ENCODE measurements at places on chromosomes 2 and 18.

- no peak for DNase-seq
Measured at GRCh38 chr2:101630224-101630949, 67.1 kb upstream of the MAP4K4 start.

DNA sequence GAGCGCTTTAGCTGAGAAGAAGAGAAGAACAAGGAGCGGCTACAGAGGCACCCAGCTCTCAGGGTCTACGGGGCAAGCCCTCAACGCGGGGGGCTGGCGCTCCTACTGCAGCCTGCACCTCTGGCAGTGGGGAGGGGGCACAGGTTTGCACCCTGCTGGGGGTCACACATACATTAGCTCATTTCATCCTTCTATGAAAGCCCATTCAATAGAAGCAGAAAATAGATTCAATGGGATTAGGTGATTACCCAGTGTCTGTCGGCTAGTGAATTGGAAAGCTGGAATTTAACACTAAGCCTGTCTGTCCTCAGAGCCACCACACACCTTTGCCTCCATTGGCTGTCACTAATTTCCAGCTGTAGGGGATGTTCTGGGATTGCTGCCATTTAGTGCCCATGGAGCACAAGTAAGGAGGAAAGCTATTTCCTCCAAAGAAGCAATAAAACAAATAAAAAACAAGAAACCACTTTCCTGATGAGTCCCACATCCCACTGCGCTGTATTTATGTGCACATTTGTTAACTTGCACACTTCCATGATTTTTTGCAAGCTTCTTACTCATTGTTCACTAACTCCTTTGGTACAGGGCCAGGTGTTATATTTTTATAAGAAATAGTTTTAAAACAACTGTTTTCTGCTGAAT, 319.6 kb upstream of the REV1 start:
- no peak for DNase-seq

DNA sequence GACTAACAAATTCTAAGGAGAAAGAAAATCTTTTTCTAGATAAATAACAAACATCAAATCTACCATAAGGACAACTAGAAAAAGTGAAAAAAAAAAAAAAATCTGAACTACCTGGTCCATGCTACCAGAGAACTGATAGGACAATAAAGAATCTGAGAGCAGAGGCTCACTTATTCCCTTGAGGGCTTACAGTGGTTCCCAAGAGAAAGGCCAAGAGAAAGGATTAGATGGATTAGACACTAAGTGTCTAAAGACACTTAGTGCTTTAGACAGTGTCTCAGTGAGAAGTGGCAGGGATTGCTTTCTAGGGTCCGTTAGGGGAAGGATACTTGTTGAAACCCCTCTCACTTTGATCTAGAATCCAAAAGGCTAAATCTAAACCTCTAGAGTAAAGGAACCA, 78.2 kb downstream of the COA5 start:
- no peak for DNase-seq

- no peak for DNase-seq
Measured at GRCh38 chr2:216603884-216604245, 29.4 kb upstream of the IGFBP2 start.

- no peak for DNase-seq
Measured at GRCh38 chr2:223918671-223919134, 26.4 kb downstream of the WDFY1 start.

DNA sequence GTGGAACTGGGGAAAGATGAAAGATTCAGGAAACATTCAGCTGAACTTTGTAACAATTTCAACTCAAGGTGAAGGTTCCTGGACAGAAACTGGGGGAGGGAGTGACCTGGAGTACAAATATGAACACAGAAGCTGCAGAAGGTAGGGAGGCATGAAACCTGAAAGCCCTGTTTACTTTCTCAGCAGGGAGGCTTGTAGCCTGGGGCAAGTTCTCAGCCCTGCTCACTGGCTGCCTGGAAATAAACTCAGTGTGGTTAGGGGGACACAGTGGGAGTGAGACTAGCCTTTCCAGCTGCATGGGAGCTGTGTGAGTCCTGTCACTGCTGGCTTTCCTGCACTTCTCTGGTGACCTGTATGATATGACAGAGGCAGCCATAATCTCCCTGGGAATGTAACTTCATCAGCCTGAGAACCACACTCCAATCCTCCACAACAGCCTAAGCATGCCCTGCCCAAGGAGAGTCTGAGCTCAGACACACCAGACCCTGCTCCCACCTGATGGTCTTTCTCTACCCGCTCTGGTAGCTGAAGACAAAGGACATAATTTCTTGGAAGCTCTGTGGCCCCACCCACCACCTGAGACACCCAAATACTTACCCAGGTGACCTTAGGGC, 77.0 kb downstream of the ZSWIM2 start:
- no peak for DNase-seq

DNA sequence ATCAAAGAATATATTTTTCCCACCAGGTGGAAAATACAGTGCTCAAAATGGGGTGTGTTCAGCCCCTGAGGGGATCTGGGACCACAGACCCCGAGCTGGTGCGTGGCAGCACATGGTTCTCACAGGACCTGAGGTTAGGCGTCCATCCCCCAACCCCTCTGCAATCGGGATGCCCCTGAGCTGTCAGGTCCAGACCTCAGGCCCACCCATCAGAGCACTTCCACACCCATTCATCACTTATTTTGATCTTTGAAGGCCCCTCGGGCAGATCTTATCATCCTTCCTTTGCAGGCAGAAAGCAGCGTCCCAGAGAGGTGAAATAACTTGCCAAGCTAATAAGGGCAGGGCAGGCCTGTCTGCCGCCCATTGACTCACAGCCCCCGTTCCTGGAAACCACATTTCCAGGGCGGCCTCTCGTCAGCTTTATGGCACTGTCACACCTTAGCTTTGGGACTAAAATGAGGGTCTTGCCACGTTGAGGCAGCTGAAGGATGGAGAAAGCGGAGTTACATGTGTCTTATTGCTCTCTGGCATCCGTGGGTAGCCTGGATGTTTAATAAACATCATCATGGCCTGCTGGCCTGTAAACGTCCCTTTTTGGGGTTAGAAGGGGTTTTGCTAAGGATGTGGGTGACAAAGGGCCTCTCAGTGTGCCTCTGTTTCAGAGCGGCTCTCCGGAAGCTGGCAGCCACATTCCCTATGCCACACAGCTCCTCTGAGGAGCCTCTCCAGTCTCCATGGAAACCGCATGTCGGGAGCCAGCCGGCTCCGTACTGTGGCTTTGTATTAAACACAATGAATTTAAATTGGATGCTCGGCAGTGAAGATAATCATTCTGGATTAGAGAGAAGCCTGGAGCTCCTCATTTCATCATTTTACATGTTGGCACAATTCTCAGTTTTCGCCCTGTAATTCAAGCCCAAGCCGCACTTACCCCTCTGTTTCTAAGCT, 58.3 kb upstream of the MAPRE3 start:
- DNase-seq, result no peak

DNA sequence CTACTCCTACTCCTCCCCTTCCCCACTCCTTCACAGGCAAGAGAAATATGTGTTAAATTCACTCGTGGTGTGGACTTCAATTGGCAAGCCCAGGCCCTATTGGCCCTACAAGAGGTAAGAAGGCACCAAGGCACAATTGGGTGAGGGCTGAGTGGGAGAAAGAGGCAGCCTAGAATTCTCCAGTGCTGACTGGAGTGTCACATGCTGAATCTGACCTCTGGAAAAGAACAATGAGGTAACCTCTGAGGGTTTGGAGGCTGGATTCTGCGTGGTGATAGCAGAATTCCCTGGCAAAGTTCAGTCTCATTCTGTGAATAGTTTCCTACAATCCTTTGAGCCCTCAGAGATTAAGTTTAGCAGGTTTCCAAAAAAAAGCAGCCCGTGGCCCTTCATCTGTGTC, 6.9 kb downstream of the CENPA start:
- DNase-seq, result no peak

GRCh38 chr2:117723888-117724434, 90.5 kb upstream of the DDX18 start:
- no peak for DNase-seq

DNA sequence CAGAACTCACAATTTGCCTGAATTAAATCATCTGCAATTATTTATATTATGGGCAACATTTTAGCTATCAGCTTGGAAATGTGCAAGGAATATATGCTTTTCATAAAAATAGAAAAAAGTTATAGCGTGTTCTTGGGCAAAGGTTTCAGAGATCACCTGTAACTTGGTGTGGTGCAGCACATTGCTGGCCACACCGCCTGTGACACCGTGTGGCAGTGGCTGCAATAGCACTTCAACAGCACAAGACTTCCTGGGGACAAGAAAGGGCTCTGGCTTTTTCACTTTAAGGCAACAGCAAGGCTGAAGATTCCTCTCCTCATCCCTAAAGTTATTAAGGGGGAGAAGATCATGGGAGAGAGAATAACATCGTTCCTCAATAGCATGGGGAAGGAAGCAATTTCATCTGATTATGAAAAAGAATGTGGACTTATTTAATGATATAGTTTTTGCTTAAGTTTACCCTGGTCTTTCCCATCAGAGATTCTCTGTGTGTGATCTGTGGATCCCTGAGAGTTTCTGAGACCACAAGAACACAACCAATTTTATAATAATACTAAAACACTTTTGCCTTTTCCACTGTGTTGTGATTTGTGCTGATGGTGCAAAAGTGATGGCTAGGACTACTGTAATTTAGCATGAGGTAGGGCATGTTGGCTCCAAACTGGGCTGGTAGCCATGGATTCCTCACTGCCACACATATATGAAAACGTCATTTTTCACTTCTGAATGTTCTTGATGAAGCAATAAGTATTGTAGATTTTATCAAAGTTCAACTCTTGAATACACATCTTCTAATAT, 15.0 kb upstream of the SERPINB3 start:
- peak; percentile 1 for DNase-seq

- no peak for DNase-seq
Measured at GRCh38 chr2:74951211-74951754, 7.2 kb upstream of the POLE4 start.

- DNase-seq, result no peak
Measured at GRCh38 chr18:61823595-61823994, 69.2 kb downstream of the RNF152 start.

GRCh38 chr2:181131584-181131983, 151.2 kb downstream of the UBE2E3 start:
- DNase-seq, result no peak

- no peak for DNase-seq
Measured at GRCh38 chr2:197386242-197386641, 48.6 kb downstream of the SF3B1 start.

DNA sequence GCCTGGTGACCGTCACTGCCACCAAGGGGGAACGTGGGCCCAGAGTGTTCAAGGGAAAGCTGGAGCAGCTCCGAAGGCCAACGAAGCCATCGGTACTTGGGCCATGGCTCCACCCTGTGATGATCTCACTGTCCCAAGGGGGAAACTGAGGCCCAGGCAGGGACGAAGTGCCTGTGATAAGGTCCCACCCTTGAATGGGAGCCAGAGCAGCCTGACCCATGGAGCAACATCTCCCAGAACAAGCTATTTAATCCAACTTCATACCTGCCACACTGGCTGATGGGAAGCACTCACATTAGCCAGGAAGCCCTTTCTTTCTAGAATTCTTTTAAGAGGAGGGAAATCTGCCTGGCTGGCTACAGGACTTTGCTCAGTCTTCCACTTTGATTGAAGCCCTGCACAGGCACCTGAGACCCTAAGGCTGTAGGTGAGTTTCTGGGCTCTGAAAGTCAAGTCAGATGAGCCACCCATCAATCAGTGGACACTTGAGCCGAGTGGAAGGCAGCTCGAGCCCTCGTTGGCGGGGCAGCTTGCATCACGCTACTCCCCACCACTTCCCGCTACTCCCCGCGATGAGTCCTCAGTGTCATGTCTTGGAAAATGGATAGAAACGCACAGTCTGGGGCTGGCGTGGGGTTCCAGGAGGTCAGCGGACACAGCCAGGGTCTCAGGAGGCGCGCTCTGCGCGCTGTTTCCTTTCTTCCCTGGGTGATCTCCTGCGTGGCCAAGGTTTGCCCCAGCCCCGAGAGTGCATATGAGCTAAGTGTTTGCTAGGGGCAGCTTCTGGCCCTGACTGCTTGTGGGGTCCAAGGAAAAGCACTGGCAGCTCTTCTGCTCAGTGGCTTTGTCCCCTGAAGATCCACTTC, 2.5 kb upstream of the HS6ST1 start:
- no peak for DNase-seq

DNA sequence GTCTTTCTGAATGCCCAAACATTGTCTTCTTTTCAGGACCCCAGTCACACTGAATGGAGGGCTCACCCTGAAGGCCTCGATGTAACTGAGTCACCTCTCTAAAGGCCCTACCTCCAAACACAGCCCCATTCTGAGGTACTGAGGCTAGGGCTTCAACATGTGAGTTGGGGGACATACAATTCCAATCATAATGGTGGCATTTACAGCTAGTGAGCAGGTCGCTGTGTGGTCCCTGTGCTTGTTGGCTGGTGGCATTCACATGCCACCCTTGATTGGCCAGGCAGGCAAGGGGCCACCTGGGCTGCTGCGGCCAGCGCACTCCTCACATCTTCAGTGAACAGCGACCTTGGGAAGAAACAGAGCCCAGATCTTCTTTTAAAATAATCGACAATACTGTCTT, 30.7 kb downstream of the AMER3 start:
- no peak for DNase-seq

GRCh38 chr2:54503192-54503591, 47.1 kb downstream of the SPTBN1 start:
- peak; percentile 23 for DNase-seq

DNA sequence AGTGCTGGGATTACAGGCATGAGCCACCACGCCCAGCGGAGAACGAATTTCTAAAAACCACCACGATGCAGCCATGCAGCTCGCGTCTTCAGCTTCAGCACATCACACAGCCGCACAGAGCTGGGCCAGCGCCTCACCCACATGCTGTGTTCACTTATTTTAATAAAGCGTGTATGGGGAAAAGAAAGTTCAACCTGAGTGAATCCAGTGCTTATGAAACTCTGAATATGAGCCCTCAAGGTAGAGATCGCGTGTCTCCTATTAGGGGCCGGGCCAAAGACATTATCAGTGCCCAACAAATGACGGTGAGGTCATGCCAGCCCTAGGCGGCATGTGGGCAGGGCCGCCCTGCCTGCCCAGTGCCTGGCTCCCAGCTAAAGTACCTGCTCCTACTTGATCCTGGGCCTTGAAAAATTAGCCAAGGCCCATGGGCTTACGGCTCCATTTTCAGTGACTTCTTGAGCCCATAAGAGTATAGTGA, 44.3 kb downstream of the SPRED2 start:
- DNase-seq, result no peak

DNA sequence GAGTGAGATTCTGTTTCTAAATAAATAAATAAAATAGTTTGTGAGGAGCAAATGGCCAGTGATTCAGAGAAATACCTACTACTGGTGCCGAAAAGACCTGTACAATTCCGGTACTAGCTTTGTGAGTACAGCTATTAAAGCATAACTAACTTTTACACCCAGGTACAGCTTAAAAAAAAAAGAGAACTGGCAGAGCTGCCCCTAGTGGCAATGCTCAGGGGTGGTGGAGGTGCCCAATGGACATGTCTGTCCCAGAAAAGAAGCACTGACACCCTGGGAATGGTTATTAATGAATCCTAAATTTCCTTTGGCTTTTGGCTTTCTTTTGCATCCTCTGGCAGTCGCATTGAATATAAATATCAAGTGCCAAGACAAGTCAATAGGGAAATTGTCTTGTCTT, 87.0 kb downstream of the LIPG start:
- DNase-seq, result no peak

GRCh38 chr2:215395687-215396460, 40.0 kb downstream of the FN1 start:
- no peak for DNase-seq

- DNase-seq, result peak; percentile 3
Measured at GRCh38 chr2:28155627-28156026, 237.0 kb upstream of the FOSL2 start.

- DNase-seq, result no peak
Measured at GRCh38 chr2:204510709-204511420, 34.4 kb upstream of the PARD3B start.

Measured in T-helper 1 cell (primary cell).